ENCODE measurements at places on chromosomes 6 and 20. TPM values are rescaled to one million over a fixed set of nuclear protein-coding genes. Genes with fewer than 3 reads are reported as not detected.

- DNase-seq = no peak
These were observed 45.4 kb upstream of the PLCG1 start for GRCh38 chr20:41091927-41092326.

GRCh38 chr20:63695424-63696305 lies 787 bp upstream of the TNFRSF6B start:
- no peak for DNase-seq

The PPP1R14C gene
- 28.9 TPM for total RNA-seq

The SOX18 gene
- 8.9 TPM for total RNA-seq

The MCHR2 gene
- not detected for total RNA-seq

- DNase-seq = peak; percentile 16
These were observed at the start of gene C6orf118 for GRCh38 chr6:165308926-165309731. Gene C6orf118 (minus strand): TSS chr6:165309605. CDS start chr6:165309586, 19 bp downstream.

DNA sequence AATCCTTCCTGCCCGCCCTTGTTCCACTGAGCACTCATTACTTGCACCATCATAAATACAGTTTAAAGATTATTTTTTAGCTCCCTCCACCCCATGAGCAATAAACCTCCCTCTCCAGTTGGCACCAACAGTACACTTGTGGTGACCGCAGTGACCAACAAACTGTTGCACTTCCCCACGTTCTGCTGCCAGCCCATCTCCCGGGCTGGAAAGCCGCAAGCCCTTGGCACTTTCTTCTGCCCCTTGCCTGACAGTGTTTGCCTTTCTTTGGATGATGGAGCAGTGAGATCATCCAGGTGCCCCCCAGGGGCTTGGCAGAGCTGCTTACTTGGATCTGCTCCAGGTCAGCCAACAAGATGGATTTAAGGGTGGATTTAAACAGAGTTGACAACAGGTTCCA lies 21.6 kb downstream of the KCNB1 start:
- no peak for DNase-seq

DNA sequence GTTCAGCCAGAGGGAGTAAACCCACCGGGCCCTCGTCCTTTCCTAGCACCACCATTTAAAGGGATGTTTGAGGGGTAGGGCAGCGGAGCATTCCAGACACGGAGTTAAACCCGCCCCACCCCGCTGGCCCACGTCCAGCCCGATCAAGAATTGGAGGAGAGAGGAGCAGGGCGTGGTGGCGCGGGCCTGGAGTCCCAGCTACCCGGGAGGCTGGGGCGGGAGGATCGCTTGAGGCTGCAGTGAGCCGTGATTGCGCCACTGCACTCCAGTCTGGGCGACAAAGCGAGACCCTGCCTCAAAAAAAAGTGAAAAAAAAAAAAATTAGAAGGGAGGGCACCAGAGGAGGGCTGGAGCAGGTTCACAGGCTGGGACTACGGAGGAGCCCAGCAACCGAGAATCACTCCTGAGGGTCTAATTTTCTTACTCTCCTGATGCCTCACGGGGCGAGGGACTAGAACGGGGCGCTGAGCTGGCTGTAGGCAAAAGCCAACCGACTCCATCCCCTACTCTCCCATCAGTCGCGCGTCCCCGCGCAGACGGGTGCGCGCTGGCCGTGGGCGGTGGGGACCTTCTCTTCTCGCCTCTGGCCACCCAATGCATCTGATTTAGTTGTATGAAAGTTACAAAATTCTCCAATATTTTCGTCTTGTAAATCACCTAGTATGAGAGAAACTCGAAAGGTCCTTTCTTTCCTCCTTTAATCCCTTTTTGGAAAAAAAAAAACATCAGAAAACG lies 6.1 kb upstream of the HSPA1B start:
- DNase-seq = peak; percentile 96

DNA sequence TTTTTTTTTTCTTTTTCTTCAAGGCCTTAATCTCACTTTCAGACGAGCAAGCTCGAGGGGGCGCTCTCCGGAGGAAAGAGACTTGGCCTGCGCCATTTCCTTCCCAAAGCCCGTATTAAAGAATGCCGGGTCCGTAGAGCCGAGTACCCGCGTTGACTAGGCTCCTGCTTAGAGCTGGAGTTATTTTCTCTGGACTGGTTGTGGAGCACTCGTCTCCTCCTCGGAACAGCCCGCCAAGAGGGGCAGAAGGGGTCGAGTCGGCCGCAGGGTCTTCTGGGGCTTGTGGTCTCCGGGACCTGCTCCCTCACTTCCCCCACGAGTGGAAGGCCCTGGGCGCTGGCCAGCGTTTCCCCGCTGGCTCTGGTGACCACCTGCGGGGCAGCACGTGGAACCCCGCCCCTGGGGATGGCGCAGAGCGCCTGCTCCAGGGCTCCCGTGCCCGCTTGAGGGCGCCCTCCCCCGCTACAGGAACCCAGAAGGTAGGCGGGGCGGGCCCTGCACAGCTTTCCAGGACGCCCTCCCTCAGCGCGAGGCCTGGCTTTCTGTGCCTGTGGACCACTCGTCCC lies 2.7 kb upstream of the MEI4 start:
- DNase-seq = no peak

The ZC2HC1B gene
- not detected for total RNA-seq

GRCh38 chr6:166908811-166909210 lies 47.5 kb downstream of the RNASET2 start:
- no peak for DNase-seq

DNA sequence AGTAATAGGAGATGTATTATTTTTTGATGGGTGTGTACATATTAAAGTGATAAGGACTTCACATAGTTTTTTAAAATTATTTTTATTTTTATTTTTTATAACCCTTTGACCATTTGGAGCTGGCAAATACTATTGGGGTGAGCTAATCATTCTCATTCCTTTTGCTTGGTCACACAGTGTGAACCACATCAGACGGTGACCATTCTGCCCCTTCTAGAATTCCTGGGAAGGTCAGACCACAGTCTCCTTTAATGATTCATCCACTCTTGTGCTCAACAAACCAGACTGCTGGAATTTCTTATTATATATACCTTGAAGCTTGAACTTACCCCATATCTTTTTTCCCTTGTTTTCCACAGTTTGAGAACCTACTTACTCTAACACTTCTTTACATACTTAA lies 23.9 kb upstream of the PRL start:
- no peak for DNase-seq

The SAMD3 gene
- total RNA-seq = 2.0 TPM

The SLC23A2 gene
- 6.5 TPM for total RNA-seq

GRCh38 chr20:52959125-52959524 lies 13.0 kb upstream of the TSHZ2 start:
- DNase-seq = no peak

The MRAP2 gene
- 8.5 TPM for total RNA-seq
